Fibroblast of skin of back (primary cell): ENCODE measurements at places on chromosomes 5 and 9.

- peak; percentile 75 for DNase-seq
Measured at GRCh38 chr5:137833463-137833862, 34.2 kb upstream of the MYOT start.

DNA sequence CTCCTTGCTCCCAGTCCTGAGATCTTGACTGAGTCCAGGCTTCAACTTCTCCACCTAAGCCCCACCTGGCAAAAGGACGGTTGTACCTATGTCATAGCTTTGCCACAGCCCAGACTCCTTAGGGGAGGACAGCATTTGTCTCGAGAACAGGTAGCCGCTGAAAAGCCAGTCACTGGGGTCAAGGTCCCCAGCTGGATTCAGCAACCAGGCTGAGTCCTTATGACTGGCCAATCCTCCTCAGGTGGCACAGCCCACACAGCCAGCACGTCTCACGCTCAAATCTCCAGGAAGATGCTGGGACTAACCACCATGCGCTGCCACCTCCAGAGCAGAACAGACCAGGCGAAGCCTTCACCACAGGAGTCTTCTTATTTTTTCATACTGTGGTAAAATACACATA lies 27.9 kb upstream of the SMU1 start:
- no peak for DNase-seq

GRCh38 chr5:81422671-81423070 lies 28.7 kb upstream of the ACOT12 start:
- peak; percentile 76 for DNase-seq

GRCh38 chr5:43652537-43653302 lies 49.7 kb downstream of the NNT start:
- no peak for DNase-seq

GRCh38 chr5:123645024-123645603 lies 133.1 kb downstream of the CSNK1G3 start:
- no peak for DNase-seq

- peak; percentile 59 for DNase-seq
Measured at GRCh38 chr5:91641730-91642350, 258.7 kb upstream of the ARRDC3 start.

DNA sequence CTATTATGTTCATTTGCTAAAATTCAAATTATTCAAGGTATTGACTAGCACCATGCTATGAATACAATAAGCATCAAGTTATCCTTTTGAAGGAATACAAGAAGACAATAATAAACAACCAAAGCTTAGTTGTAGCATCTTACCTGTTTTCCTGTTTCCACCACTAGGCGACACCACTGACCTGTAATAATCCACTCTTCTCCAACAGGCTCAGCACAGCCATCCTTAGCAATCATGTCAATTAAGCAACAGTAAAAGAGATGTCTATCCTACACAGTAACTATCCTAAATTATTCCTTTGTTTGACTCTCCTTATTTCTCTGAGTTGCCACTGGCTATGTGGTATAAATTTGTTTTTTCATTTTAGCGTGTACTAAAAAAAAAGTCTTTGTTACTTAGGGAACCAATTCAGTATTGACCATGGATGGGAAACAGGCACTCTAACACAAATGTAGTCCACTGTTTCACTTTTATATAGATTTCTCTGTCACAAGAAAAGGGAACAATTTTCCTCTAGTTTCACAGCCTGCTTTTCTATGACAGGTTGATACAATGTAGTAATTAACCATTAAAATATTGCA lies 46.2 kb downstream of the PCA3 start:
- peak; percentile 61 for DNase-seq

- no peak for DNase-seq
Measured at GRCh38 chr5:160327818-160328217, 15.5 kb upstream of the CCNJL start.

DNA sequence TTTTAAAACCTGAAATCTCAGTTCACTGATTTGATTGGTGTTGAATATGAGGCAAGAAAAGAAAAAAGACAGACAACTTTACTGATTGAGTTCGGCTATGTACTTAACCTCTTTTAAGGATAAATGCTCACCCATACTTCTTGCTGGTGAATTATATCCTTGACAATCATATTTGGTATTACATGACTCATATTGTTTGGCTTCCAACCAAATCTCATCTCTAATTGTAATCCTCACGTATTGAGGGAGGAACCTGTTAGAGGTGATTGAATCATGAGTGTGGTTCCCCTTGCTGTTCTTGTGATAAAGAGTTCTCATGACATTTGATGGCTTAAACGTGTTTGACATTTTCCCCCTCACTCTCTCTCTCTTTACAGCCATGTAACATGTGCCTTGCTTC lies 255.6 kb upstream of the IZUMO3 start:
- no peak for DNase-seq

DNA sequence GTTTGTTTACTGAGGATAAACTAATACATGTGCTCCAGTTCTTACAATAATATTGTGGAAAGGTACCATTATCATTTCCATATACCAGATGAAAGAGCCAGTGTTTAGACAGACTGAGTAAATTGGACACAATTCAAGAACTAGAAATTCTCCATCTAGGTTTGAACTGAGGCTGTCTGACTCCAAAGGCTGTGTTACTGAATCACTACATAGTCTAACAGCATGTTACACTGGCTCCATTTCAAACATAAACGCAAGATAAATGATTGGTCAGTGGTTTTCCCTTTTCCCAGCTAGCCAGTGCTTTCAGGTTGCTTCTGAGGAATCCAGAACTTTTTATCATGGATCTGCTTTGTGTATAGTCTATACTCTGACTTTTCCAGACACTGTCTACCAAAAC lies 8.1 kb downstream of the SPDL1 start:
- DNase-seq: no peak

DNA sequence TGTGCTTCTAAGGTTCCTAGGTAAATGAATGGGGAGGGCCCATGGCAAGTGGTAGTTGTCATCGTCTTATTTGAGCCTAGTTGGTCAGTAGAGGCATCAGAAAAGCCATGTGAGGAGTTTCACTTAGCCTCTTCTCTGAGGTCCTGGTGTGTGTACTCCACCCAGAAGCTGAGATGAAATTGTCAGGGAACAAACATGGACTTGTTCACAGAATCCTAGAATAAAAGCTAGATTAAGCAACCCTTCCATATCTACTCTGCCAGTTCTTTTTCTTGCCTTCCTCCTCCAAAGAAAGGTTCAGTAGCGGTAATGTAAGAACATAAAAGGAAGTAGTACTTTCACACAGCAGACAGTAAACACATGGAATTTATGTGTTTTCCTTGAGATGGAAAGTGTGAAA lies 70.4 kb downstream of the ARHGAP26 start:
- no peak for DNase-seq

GRCh38 chr5:43137326-43137725 lies 16.6 kb downstream of the ZNF131 start:
- no peak for DNase-seq

GRCh38 chr5:177332896-177333260 lies 18.6 kb downstream of the LMAN2 start:
- no peak for DNase-seq

DNA sequence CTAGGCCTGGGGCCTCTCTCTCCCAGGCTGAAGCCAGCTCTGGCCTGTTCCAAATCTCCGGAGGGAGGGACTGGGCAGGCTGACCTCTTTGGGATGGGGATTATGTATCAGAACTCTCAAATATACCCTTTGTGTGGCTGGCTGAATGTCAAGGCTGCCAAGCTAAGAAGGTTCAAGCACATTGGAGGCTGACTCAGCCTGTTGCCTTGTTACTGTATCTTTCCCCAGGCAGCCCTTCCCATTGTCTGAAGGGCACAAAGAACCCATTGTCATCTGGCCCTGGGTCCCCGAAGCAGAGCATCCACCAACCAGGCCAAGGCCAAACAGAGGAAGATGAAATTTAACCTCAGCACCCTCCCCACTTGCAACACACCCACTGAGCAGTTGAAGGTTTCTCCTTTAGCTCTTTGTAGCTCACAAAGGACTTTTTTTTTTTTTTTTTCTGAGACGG lies 7.3 kb upstream of the SPARC start:
- DNase-seq: no peak

GRCh38 chr5:146240951-146241350 lies 37.5 kb downstream of the RBM27 start:
- DNase-seq: peak; percentile 60

- peak; percentile 92 for DNase-seq
Measured at GRCh38 chr5:131545845-131546244, 89.2 kb downstream of the RAPGEF6 start.

DNA sequence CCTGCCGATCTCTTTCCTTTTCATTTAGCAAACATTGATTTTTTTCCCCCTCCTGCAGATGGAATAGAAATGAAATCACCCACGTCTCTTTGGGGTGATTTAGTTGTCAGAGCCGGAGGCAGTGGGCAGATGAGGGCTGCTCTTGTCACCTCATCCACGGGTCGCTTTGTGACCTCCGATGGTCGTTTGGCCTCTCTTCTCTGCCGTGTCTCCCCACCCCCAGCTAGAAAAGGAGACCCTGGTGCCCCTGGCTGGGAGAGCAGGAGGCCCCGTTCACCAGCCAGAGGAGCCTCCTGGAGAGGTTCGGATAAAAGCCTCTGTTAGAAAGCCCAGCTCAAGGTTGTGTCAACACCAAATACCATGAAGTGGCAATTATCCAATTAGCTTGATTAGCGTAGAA lies 21.6 kb upstream of the RXRA start:
- DNase-seq: no peak

GRCh38 chr5:131541762-131542161 lies 93.3 kb downstream of the RAPGEF6 start:
- DNase-seq: peak; percentile 71

DNA sequence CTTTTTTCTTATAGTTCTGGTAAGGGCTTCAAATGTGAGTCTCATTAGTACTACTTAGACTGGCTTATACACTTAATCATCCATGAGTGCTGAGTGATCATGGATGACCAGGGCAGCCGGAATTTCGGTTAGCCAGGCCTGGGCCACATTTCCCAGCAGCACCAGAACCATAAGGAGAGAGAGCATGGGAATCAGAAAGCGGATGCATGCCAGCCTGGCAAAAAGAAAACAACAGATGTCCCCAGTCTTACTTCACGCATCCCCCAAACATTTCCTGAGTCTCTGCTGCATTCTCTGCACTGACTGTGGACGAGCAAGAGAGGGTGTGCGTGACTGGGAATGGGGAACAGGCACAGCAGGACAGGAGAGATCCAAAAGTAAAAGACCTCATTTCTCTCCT lies 371.1 kb upstream of the ZNF608 start:
- peak; percentile 87 for DNase-seq

DNA sequence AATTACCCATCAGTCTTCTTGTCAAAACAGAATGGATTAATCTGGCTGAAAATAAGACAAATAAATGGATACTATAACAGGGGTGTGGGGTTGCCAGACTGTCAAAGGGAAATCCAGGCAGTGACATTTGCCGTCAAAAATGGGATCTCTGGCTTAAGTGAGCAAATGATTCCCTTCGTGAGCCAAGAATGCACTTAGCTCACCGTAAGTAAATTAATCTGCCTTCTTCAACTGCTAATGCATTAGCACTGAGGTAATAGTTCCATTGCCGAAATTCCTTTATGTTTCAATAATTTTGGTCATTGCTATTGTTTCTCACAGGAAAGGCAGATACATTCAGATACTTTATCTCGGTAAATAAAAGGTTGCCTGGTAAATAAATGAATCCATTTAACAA lies 377.8 kb downstream of the KIAA0825 start:
- DNase-seq: no peak

GRCh38 chr5:112967520-112968083 lies 9.0 kb upstream of the DCP2 start:
- DNase-seq: no peak

DNA sequence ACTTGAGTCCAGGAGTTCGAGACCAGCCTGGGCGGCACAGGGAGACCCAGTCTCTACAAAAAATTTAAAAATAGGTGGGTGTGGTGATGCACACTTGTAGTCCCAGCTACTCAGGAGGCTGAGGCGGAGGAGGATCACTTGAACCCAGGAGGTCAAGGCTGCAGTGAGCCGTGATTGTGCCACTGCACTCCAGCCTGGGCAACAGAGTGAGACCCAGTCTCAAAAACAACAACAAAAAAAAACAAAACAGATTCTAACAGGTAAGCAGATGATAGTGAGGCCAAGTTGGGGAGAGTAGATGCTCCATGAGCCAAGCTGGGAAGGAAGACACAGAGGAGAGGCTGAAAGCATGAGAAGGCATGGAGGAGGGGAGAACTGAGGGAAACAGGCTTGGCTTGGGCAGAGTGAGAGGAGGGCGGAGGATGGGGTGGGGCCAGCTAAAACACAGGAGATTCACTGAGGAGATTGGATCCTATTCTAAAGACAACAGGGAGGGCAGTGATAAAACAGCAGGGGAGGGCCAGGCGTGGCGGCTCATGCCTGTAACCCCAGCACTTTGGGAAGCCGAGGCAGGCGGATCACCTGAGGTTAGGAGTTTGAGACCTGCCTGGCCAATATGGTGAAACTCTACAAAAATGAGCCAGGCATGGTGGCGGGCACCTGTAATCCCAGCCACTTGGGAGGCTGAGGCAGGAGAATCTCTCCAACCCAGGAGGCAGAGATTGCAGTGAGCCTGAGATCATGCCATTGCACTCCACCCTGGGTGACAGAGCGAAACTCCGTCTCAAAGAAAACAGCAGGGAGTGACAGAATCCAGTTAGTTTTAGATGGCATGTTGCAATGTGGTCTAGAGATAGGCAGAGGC lies 8.4 kb downstream of the RPS14 start:
- no peak for DNase-seq

DNA sequence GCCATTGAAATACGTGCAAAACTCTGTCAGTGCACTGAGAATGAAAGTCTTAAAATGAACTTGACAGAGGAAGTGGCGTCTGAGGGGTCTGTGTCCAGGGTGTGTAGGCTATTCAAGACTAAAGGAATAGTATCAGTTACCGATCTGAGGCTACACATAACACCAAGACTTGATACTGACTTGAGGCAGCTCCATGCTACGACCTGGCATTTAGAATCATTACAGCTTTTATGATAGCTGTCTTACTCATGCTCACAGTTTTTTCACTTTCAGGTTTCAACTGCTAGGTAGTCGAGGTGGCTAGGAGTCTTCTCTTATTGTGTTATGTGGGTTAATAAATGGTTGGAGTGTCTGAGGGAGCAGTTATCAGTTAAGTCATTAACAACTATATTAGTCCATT lies 92.8 kb upstream of the SLCO6A1 start:
- no peak for DNase-seq

DNA sequence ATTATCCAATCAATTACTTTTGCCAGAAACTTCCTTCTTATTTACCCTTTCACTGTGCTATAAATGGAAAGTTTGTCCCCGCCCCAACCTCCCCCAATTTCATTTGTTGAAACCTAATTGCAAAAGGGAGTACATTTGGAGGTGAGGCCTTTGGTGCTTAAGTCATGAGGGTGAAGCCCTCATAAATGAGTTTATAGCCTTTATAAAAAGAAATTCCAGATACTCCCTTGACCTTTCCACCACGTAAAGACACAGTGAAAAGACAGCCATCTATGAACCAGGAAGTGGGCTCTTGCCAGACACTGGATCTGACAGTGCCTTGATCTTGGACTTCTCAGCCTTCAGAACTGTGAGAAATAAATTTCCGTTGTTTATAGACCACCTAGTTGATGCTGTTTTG lies 82.3 kb downstream of the NUDT12 start:
- DNase-seq: no peak
